ENCODE measurements at places on chromosomes 1 and 21.

GRCh38 chr1:230349020-230349393 lies 77.1 kb downstream of the PGBD5 start:
- no peak for DNase-seq

GRCh38 chr1:176096015-176096414 lies 111.1 kb downstream of the COP1 start:
- DNase-seq: no peak

DNA sequence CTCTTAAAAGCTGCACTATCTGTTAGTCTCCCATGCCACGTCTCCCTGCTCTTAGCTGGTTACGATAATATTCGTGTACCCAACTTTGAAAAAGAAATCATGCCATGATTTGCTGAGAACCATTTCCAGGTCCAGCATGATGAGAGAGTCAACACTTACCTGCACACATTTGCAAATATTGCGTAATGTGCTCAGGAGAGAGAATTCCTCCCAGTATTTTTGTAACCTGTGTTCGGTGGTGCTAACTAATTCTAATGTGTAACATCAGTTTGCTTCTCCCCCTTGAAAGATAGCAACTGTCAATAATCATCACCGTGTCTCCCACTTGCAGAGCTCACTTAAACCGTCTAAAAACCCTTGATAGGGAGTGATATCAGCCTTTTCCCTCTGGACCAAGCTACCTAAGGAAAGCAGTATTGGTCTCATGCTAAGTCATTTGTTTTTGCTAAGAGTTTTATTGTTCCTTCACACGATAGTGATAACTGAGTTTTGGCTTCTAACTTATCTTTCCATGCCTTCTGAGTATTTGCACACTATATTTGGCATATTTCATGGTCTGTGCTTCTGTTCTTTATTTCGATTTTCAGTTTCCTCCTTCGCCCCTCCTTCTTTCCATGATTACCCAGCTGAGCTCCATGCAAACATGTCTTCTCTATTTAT lies 61.1 kb upstream of the IRF2BP2 start:
- DNase-seq: no peak

- no peak for DNase-seq
These were observed 30.5 kb downstream of the ZBTB8OS start for GRCh38 chr1:32619701-32620485.

GRCh38 chr1:240602189-240602588 lies 9.8 kb downstream of the GREM2 start:
- DNase-seq: no peak

- DNase-seq: no peak
These were observed 49.9 kb downstream of the CBS start for GRCh38 chr21:43025636-43026180.

- no peak for DNase-seq
These were observed 268.7 kb upstream of the BEND5 start for GRCh38 chr1:49045371-49045770.

GRCh38 chr21:44456214-44456914 lies 1.1 kb downstream of the LRRC3 start:
- no peak for DNase-seq

DNA sequence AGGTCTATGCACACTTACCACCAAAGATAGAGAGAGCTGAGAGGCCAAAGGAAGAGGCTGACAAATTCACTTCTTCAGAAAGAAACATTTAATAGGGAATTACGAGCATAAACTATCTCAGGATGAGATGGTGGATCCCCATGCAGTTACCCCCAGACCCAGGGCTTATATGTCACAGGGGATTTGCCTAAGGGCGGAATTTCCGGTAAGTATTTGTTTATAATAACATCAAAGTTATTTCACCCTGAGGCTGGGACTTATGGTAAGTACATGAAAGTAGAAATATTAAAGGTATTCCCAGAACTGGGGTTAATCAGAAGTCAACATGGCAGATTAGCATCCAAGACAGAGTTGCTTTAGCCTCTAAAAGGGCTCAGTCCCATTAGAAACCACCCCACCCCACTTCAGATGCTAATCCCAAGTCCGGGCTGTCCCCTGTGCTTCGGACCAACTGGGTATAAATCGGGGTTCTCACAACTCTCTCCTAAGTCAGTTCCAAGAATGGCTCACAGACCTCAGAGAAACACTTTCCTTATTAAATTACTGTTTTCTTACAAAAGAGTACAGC lies 247.4 kb upstream of the ZP4 start:
- no peak for DNase-seq

DNA sequence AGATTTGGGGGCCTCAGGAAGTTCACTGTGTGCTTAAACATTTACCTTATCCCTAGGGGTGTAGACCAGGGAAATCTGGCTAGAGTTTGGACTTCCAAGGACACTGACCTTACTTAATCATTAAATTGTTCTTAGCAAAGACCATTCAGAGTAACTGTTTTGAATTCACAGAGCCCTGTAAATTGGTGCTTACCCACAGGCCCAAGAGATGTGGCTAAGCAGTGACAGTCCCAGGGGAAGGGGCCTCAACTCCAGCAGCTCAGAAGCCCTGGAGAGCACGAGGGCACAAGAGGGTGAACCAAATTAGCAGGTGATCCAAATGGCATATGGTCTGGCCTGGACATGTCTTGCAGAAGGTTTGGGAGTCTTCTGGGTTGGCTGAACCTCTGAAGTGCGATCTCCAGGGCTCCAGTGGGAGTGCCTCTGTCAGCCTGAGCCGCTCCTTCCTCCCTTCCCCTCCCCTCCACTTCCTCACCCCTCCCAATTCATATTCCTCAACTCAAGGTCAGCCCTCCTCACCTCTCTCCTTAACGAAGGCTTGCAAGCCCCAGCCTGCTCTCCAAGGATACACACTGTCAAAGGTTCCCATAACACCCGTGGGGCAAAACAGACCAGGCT lies 4.3 kb downstream of the PAQR7 start:
- DNase-seq: no peak

DNA sequence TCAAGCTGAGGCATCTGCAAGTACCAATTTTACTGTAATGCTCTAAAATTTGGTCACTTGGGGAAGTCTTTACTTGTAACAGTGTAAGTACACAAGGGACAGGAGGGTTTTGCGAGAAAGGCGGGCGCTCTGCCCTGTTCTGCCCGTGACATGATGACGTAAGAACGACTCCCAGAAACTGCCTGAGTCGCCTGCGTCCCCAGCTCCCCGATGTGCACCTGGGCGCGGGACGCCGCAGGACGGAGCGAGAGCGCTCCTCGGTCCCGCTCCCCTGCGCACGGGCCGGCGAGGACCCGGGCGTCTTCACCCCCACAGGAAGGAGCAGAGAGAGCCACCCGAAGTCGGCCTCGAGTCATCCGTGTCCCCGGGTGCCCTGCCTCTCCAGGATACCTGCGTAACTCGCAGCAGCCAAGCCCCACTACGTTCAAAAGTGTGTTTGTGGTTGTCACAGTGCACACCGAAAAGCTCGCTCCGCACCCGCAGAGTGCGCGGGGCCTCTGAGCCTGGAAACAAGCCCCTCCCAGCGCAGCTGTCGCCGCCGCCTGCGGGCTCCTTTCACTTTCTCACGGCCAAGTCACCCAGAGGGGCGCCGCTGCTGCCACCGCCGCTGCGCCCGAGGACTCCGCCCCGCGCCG lies 3.3 kb upstream of the ZBTB18 start:
- no peak for DNase-seq

DNA sequence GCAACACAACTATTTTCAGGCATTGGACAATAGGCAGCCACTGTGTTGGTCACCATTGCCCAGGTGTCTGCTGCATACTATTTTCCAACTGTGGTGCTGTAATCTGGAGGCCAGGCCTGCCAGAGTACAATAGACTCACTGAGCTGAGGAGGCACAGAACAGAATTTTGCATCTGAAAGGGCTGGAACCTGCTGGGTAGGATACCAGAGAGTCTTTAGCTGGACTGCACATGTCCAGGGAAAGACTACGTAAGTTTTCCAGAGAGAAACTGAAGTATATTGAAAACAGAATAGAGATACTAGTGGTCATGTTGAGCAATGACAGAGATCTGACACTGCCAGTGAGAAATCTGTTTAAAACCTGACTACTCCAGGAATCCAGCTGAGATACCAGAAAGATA lies 200.8 kb downstream of the RASAL2 start:
- DNase-seq: no peak

DNA sequence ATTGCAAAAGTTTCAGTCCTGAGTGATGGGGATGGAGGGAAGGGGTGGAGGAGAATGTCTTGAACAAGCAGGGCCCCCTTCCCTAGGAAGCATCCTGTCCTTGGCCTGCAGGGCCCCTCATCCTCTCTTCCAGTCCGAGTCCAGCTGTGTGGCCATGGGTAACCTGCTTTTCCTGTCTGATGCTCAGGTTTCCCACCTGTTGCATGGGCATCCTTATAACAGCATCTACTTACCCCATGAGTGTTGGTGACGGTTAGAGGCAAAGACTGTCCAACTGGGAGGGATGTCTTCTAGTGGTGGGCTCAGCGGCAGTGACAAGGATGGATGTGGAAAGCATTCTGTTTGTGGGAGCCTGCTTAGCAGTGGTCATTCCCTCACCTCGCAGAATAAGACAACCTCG lies 1.9 kb downstream of the UBL4B start:
- no peak for DNase-seq

GRCh38 chr1:21436488-21437340 lies 3.2 kb upstream of the NBPF3 start:
- no peak for DNase-seq

GRCh38 chr1:47210666-47211065 lies 20.8 kb upstream of the PDZK1IP1 start:
- no peak for DNase-seq

DNA sequence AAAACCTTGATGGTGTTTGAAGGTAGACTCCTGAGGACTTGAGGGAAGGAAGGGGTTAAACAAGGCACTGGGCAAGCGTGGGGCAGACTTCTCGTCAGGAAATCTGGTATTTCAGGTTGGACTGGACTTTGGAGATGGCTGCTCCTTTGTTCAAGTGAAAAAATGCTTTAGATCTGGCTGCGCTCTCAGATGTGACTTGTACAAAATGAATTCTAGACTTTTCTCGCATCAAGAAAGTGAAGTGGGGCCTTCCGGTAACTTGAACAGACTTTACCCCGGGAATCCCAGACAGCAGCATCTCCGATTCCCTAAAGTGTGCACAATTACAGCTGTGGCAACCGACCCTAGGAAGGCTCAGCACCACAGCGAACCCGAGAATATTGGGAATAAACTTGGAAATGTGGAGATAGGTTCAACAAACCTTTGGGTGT lies 44.3 kb upstream of the ERRFI1 start:
- DNase-seq: no peak

DNA sequence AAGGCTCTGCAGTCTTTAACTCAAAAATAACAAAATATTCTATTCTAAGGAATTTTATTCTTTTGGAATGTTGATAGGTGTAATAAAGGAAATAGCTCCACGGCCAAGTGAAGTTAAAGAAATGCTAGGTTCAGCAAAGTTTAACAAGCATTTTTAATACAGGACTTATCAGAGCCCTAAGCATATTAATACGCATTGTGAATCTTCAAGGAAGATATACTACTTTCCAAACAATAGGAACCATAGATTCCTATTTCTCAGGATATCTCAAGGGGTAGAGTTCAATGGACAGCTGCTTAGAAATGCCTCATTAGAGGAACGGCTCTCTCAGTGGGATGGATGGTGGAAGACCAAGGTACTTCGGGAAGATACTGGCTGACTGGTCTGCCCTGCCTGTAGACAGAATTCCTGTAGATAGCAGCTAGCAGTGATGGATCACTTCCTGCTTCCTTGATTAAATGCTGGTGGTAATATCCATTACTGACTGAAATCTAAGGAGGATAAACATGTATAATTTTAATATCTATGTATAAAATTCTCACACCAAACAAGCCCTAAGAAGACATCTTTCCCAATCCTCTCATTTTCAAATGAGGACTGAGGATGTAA lies 8.1 kb upstream of the LRRC8C start:
- no peak for DNase-seq

GRCh38 chr1:159835356-159835755 lies 8.7 kb downstream of the SLAMF8 start:
- no peak for DNase-seq

- no peak for DNase-seq
These were observed 235.3 kb upstream of the C1orf105 start for GRCh38 chr1:172185211-172185610.

DNA sequence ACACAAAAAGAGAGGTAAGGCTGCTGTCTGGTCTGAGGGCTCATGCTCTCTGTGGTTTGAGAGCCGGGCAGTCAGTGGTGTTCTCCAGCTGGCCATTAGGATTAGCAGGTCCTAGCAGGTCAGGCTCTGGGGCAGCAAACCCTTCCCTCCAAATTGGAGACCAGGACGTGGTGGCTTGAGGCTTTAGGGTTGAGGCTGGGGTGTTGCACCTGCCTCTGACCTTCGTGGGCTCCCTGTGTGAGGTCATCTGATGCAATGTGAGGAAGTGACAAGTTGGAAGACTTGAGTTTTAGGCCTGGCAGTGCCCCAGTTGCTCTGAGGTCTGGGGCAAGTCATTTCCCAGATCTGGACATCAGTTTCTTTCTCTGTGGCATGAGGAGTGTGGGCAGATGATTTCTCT lies 24.4 kb downstream of the SZRD1 start:
- no peak for DNase-seq

DNA sequence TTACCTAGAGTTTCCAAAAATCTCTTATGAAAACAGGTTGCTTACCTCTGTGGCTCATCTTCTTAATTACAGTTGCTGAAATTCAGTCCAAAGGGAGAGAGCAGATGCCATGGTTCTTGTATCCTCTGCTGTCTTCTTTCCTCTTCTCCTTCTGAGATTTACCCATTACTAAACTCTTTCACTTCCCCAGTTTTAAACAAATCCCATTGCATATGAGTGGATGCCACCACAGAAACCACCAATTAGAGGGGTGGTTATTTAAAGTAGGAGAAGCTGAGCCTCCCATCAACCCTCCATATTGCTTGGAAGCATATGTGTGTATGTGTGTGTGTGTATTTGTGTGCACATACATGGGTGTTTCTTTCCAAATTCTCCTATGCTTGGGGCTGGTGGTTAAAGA lies 128.5 kb upstream of the KCNK1 start:
- DNase-seq: no peak

DNA sequence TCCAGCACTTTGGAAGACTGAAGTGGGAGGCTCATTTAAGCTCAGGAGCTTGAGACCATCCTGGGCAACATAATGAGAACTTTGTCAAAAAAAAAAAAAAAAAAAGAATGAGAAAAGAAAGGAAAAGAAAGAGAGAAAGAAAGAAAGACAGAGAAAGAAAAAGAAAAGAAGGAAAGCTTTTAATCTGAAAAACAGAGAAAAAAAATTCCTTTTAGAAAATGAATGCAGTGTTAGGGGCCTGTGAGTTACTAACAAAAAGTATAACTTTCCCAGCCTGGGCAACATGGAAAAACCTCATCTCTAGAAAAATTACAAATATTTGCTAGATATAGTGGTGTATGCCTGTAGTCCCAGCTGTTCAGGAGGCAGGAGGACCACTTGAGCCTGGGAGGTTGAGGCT lies 15.9 kb upstream of the SYDE2 start:
- no peak for DNase-seq

GRCh38 chr1:25033828-25034705 lies 104.0 kb upstream of the RUNX3 start:
- DNase-seq: no peak
